ENCODE measurements at places on chromosomes 7 and 10.

- DNase-seq = no peak
These were observed 293.3 kb upstream of the KLF14 start for GRCh38 chr7:131027287-131027773.

GRCh38 chr7:13984061-13984460 lies 5.4 kb downstream of the ETV1 start:
- DNase-seq = no peak

- no peak for DNase-seq
These were observed 288.4 kb downstream of the KCNMA1 start for GRCh38 chr10:77349226-77349625.

- DNase-seq = peak; percentile 55
These were observed 14.7 kb downstream of the LZTS2 start for GRCh38 chr10:101014230-101014884.

DNA sequence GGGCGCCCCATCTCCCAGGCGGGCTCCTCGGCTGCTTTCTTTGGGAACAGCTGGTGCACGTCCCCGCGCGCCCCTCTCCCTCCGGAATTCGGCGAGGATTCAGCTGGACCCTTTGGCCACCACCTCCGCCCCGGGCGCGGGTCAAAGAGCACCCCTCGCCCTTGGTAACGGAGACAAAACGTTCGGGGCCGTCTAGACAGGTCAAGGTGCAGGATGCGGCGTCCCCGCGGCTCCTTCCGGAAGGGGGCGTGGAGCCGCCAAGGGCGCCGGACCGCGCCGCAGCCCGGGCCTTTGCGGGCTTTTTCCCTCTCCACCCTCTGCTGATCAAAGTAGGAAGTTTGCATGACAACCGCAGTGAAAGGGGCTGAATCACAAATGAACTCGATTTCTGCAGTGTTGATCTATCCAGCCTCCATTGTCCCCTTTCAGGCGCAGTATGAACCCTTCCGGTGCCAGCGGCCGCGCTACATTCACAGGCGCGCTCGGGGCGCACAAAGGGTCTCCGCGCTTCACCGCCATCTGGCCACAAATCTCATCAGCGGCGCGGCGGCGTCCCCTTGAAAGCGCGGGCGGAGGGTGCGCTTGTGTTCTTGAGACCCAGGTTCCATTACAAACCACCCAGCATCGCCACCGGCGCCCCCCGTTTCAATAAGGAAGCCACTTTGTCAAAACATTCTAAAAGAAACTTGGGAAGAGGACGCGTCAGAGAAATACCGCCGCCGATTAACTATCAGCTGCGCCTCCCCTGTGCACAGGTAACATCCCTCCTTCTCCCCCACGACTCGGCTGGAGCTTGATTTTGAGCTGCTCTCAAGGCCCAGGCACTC lies 36.4 kb downstream of the CNPY1 start:
- no peak for DNase-seq

DNA sequence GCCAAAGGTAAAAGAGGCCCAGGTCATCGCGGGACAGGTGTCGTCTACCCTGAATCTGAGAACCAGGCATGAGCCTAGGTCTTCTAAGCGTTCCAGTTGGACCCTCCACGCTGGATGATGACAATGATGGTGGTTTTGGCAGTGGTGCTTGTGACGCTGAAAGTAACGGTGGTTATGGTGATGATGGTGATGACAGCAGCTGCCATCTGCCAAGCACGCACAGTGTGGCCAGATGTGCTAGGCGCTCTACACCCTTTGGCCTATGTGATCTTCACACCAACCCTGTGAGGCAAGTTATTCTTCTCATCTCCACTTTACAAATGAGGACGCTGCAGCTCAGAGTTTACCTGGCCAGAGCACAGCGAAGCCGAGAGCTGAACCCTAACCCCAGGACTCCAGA lies 93.9 kb downstream of the FAM53B start:
- no peak for DNase-seq

- DNase-seq = no peak
These were observed 12.4 kb upstream of the LRRC72 start for GRCh38 chr7:16514271-16514670.

DNA sequence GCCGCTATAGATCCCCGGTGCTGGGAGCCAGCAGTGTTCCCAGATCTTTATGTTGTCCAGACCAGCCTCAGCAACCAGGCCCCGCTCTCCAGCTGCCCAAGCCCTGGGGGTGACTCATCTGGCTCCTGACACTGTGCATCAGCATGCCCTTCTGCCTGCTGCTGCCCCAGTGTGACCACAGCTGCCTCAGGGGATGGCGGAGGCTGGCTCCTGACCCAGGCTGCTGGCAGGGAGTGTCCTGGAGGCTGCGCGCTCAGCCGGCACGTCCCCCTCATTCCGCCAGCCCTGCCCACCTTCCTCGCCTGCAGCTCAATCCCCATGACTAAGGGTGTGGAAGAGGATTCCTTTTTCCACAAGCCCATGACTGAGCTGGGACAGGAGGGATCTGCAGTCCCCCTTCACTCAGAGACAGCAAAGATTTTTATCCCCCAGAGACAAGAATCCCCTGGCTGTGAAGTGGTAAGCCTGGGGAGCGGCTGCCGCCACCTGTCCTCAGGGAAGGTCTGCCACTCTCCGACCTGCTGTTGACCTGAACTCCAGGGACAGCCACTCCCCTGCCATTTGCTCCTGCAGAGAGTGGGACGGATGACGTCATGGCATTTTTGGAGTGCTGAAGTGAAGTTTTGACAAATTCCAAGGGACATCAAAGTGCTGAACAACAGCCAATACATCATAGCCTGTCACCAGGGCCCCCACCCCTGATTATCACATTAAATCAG lies 182.8 kb upstream of the BMPER start:
- DNase-seq = no peak

DNA sequence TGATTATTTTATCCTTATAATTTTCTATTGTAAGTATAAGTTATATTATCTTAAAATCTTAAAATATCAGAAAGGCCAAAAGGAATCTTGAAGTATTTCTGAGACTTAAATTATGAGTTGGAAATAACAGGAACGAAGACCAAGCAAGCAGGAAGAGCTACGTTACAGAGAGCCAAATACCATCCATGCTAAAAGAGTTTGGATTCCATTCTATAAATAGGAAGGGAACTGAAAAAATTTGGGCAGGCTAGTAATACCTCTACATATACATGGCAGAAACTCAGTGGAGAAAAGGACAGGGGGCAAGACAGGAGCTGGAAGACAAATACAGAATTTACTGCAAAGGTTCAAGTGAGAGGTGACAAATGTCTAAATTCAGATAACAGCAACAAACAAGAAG lies 16.7 kb downstream of the ITGB1 start:
- DNase-seq = no peak

DNA sequence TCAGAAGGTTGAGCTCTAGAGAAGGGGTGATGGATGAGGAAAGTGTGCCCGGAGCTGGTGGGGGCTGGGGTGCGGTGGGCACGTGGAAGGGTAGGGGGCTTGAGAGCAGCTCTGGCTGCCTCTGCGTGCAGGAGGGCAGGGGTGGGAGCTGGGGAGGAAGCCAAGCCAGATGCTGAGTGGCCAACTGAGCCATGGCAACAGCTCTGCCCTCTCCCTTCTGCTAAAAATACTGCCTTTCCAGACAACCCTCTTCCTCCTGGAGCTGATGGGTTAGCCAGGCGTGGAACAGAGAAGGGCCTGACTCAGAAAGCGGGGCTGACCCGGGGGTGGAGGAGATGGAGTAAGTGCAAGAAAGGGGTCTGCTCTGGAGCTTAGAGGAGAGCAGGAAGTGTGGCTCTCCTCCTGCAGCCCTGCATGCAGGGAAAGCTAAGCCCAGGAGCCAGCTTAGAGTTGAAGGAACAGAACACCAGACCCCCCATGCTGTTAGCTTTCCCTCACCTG lies 114.6 kb upstream of the AGK start:
- no peak for DNase-seq

GRCh38 chr10:72260976-72261783 lies 12.5 kb upstream of the DDIT4 start:
- no peak for DNase-seq

GRCh38 chr10:15860692-15861201 lies 440 bp upstream of the MINDY3 start:
- no peak for DNase-seq

DNA sequence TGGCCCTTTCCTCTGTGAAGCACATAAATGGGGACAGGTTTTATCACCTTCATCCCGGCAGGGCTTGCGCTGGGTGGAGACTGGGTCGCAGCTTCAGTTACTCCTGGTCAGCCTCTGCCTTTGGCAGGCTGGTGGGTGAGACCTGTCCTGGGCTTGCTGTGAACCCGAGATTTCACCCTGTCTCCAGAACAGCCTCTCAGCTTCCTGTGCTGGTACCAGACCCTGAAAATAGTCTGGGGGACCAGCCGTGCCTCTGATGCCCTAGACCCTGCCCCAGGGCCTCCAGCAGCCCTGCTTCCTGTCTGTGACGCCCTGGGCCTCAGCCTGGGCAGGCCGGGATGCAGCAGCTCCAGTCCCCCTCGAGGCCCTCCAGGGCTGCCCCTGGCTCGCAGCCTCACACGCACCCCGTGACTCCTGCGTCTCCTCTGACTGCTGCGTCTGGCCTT lies 13.2 kb upstream of the PWWP2B start:
- DNase-seq = no peak

- no peak for DNase-seq
These were observed 3.1 kb downstream of the FLNC start for GRCh38 chr7:128833148-128833945.

DNA sequence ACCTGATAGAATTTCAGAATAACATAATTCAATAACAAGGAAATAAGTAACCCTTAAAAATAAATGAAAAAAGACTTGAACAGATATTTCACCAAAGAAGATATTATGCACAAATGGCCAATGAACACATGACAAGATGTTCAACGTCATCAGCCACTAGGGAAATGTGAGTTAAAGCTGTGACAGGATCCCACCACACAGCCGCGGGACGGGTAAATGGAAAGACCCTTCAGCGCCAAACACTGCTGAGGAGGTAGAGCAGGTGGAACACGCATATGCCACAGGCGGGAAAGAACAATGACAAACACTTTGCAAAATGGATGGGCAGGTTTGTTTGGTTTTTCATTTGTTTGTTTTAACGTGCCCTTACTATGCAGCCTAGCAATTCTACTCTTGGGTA lies 86.1 kb upstream of the RNF32 start:
- no peak for DNase-seq

GRCh38 chr10:99520040-99520846 lies 12.5 kb upstream of the NKX2-3 start:
- DNase-seq = no peak

GRCh38 chr10:128529225-128529624 lies 403.0 kb upstream of the MKI67 start:
- DNase-seq = no peak

GRCh38 chr7:157564517-157565177 lies 227.8 kb downstream of the DNAJB6 start:
- DNase-seq = no peak

- no peak for DNase-seq
These were observed 481.8 kb downstream of the TFEC start for GRCh38 chr7:115548756-115549155.

- DNase-seq = no peak
These were observed 16.4 kb downstream of the NACAD start for GRCh38 chr7:45072131-45073030.
